ENCODE measurements at places on chromosomes 4 and X. TPM values are rescaled to one million over a fixed set of nuclear protein-coding genes. Genes with fewer than 3 reads are reported as not detected.

The ATOH1 gene
- polyA plus RNA-seq, result not detected

GRCh38 chr4:14478504-14478903, 523.8 kb upstream of the CPEB2 start:
- no peaks in the 10 kb centered on the region for H3K36me3 ChIP-seq
- H3K4me3 ChIP-seq, result no peak overlapping the region
- H3K27me3 ChIP-seq, result no peaks in the 10 kb centered on the region
- no peak for DNase-seq
- H3K27ac ChIP-seq, result no peak overlapping the region

DNA sequence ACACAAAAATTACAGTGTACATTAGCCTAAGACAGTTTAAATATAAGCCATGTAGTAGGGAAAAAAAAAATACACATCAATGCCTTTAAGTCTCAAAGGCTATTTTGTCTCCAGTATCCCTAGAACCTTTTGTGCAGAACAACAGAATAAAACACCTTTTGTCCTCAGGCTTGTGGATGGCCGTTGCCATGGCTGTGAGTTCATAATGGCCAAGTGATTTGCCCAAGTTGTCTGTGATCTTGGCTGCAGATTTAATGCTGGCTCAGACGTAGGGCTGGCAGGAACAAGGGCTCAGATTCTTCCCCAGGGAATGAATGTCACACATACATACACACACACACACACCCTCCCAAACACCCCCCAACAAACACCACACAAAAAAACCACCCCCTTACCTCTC, 25.3 kb downstream of the GPM6B start:
- H3K27me3 ChIP-seq, result peaks cover 21% of the 10 kb centered on the region
- DNase-seq, result no peak
- no peak overlapping the region for H3K27ac ChIP-seq
- no peaks in the 10 kb centered on the region for H3K4me1 ChIP-seq

DNA sequence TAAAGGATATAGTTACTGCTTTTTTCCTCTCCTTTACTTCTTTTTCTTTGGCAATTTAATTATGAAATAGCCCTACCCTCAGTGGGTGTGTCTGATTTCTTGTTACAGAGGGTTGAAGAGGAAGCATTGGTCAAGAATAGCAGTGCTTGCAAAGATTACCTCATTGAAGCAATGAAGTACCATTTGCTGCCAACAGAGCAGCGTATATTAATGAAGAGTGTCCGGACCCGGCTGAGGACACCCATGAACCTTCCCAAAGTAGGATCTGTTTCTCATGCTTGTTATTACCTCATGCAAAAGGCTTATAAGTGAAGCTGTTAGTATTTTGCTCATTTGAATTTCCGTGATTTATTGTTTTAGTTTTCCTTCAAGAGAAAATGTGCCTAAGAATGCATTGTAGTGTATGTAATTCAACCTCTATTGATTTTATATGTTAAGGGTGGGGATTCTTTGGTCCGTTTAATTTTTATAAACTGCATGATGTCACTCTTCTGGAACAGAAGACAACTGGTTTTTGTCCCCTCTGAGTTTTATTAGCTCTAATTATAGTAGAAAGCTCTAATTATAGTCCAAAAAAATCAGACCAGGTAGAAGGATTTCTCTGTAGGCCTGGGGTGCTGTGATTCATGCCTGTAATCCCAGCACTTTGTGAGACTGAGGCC, 27.9 kb upstream of the MSMO1 start:
- no peak overlapping the region for H3K27ac ChIP-seq
- no peak for DNase-seq
- H3K36me3 ChIP-seq, result peaks cover 13% of the 10 kb centered on the region

The GPR173 gene
- 0.96 TPM for polyA plus RNA-seq

DNA sequence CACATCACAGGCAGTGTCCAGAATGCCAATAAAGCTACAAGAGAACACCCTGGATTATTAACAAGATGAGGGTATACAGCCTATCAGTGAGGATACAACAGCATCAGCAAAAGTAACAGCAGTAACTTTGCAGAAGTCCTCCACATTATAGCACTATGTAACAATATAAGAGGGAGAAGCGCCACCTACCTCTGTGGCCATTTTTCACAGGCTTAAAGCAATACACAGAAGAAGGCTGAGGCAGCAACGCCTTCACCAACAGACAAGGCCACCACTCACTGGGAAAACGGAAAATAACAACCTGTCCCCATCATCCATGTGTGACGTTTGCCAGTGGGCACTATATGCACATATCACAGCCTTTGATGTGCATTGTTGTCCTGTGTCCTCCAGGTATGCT, 12.5 kb downstream of the RTL8B start:
- no peaks in the 10 kb centered on the region for H3K4me1 ChIP-seq
- no peaks in the 10 kb centered on the region for H3K36me3 ChIP-seq
- no peak overlapping the region for H3K27ac ChIP-seq
- H3K27me3 ChIP-seq, result peaks cover 25% of the 10 kb centered on the region
- no peak for DNase-seq

DNA sequence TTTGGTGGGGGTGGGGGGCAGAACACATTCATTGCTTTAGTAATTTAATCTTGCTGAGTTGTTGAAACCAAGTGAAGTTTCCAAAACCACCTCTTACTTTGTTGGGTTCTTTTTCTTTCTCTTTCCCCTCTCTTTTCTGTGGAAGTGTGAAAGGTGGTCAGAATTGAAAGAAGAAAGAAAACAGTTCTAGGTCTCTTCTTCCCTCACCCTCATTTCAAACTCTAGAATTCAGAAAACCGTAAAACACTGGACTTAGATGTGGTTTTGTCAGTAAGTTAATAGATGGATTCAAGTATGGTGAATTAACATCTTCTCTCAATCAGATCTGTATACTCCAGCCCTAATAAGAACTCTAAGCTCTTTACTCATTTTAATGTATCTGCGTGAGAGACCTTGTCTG, 23.7 kb downstream of the PLP1 start:
- no peak for DNase-seq
- H3K4me1 ChIP-seq, result no peaks in the 10 kb centered on the region
- H3K4me3 ChIP-seq, result no peak overlapping the region
- no peaks in the 10 kb centered on the region for H3K27me3 ChIP-seq
- no peak overlapping the region for H3K27ac ChIP-seq
- no peaks in the 10 kb centered on the region for H3K36me3 ChIP-seq

Measured in lung (tissue), 17 donors.